Hematopoietic multipotent progenitor cell treated with erythropoietin and hydrocortisone succinate and interleukin-3 and kit ligand, for 17 days (in vitro differentiated cells): ENCODE measurements at places on chromosomes 12 and 14.

DNA sequence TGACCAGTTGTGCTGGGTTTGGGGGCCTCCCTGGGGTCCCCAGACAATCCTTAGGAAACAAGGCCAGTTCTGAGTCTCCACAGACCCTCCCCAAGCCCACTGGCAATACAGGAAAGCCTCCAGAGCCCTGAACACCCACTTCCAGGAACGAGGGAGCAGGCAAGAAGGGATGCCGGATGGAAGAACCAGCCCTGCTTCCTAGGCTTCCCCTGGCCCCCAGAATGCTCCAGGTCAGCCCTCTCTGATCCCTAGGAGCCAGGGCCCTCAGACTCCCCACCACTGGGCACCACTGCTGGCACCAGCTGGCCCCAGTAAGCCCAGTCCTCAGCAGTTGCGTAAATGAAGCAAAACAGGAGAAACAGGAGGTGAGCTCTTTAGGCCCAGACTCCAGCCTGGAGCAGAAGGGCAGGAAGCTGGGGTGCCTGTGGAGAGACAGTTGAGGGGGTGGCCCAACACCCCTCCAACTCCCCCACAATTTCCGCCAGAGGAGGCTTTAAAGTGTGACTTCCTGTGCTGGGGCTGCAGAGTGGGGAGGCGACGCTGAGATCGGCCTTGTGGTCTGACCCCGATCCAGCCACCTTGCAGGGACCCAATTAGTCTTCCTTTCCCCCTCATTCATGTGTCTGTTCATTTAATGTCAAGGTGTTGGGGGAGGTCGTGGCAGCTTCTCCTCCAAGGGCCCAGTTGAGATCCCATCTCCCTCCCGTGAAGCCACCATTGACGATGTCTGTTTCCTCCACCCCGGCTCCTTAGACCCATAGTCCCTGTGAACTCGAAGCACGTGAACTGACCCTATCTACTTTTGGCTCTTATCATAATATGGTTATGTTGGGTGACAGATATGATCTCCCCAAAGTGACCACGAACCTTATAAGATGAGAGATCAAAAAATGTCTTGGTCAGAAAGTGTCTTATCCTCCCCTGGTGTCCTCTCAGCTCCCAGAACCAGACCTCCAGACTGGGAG is 4.7 kb downstream of the TNFRSF1A start:
- no peak for DNase-seq

DNA sequence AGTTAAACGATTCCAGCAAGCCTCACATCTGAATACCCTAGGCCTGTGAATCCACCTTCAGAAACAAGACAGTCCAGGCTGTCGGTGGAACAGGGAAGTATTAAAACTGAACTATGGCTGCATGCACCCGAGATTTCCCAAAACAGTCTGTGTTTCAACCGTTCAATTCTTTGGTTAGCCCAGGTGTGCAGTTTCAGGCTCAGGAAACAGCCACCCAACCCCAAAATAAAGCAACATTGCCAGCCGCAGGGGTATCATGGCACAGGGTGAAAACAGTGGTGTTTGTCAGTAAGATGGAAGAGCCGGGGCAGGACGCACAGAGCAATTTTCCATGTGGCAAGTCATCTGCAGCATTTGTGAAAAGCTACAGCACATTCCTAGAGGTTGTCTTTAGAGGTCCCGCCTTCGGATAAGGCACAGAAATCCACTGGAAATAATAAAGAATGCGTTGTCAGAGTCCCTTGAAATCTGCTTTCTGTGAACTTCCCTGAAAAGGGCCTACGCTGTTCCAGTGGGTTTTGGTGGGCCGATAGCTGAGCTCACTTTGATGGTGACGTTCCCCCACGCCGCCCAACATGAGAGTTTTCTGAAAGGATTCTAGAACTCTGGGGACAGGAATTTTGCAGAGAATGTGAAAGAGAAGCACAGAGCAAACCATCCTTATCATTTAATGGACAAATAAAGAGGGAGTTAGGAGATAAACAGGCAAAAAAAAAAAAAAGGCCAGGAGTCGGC is 84.9 kb downstream of the BCL11B start:
- DNase-seq: no peak

DNA sequence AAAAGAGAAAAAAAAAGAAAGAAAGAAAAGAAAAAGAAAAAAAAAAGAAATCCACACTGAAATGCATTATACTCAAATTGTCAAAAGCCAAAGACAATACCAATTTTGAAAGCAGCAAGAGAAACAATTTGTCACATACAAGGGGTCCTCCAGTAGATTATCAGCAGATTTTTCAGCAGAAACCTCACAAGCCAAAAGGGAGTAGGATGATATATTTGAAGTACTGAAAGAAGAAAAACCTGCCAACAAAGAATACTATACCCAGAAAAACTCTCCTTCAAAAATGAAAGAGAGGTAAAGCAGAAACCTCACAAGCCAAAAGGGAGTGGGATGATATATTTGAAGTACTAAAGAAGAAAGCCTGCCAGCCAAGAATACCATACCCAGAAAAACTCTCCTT is 37.1 kb upstream of the ANO6 start:
- no peak for DNase-seq

- no peak for DNase-seq
Measured at GRCh38 chr12:89977405-89978085, 268.9 kb upstream of the ATP2B1 start.

DNA sequence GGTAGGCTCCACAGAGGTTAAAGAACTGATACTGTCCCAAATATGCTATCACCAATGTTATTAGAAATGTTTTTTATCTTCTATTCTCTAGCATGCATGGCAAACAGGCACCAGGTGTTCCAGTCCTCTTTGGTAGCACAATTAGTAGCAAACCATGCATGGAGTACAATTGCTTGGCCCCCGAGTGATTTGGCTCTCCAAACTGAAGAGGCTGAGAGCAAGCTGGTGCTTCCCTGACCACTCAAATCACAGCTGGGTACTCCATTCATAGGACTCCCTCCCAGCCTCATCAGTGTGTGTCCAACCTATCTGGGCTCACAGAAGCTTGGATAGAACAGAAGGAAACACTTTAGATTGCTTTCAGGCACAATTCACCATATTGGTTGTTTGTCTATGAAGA is 93.4 kb downstream of the DIO2 start:
- no peak for DNase-seq

DNA sequence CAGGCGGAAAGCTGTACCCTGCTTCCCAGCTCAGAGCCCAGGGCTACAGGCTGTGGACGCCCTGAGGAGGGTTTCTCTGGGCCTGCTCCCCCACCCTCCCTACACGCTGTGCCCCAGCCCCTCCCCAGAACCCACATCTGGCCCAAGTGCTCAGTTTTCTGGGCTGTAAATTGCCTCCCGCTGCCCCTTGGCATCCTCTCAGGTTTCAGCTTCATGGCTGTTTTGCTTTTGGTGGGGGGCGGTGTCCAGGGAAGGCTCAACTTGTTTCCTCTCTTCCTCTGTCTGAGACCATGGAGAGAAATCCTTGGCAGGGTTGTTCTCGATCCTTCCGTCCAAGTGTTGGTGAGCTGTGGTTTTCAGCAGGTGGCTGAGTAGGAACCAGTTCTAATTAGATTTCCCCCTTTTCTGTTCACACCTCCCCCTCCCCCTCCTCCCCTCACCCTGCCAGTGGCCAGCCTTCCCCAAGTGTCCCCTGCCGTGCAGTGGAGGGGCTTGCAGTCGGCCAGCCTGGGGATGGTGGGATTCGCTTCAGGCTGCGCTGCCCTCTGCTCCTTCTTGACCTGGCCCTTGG is 61.8 kb downstream of the TSPAN9 start:
- no peak for DNase-seq

DNA sequence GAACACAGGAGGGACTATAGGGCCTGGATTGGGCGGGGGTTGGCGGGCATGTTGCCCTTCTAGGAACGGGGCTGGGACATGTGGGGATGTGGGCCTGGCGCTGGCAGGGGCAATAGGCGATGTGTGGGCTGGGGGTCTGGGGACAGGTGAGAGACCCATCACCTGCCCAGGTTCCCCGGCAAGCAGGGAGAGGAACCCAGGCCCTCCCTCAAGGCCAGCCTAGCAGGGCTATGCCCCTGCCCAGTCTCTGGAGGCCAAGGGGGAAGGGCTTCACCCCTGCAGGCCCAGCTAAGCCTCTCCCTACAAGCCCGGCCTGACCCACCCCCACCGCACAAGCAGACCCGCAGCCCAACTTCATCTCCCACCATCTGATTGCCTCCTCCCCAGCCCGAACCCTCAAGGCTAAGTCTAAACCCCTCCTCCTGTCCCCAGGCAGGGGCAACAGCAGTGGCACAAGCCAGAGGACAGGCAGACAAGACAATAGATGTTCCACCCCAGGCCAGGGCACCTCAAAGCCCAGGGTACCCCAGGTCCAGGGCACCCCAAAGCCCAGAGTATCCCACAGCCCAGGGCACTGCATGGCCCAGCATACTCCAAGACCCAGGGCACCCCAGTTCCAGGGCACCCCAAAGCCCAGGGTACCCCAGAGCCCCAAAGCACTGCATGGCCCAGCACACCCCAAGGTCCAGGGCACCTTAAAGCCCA is 6.5 kb downstream of the JAG2 start:
- peak; percentile 14 for DNase-seq

DNA sequence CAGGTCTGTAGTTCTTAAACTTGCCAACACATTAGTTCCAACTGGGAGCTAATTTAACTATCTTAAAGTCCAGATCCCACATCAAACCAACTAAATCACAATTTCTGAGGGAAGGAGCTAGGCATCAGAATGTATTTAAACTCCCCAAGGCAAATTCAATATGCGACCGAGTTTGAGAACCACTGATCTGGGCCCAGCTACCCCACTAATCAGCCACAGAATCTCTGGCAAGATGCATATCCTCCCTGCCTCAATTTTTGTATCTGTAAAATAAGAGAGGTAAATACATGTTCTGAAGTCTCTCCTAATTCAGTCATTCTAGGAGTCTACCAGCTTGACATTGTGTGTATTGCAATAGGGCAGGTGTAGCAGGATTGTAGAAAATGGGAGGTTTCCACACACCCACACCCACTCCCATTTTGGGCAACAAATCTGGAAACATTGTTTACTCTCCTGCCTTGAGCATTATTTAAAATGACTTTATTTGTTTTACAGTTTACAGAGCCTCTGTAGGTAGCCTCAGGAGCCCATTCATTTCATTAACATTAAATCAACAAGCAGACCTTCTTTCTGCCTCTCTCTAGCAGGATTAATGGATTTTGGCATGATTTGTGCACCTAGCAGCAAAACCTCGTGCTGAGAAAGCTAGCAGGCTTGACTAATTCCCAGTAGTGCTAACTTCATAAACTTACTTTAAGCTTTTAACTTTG is 15.6 kb downstream of the LGR5 start:
- no peak for DNase-seq

GRCh38 chr12:78406213-78406612 is 458.4 kb upstream of the SYT1 start:
- no peak for DNase-seq
